ENCODE measurements at places on chromosomes 7 and 10.

- no peak for DNase-seq
Observed at GRCh38 chr10:60932756-60933155, 11.2 kb downstream of the RHOBTB1 start.

DNA sequence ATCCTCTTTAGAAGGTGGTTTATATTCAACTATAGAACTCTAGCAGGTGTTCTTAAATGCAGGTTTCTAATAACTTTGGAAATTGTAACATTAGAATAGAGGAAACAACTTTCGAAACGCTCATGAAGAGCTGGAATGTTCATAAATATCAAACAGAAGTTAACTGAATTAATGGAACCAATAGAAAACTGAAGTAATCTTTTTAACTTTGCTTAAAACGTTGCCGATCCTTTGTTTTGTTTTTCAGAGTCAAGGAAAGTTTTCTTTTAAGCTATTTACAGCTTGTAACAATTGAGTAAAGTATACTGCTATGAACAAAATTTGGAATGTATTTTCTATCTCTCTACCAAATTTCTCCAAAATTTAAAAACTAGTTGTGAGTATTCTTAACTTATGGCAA, 19.0 kb upstream of the CLDN3 start:
- no peak for DNase-seq

- no peak for DNase-seq
Observed at GRCh38 chr10:91006752-91007346, 86.0 kb upstream of the ANKRD1 start.

DNA sequence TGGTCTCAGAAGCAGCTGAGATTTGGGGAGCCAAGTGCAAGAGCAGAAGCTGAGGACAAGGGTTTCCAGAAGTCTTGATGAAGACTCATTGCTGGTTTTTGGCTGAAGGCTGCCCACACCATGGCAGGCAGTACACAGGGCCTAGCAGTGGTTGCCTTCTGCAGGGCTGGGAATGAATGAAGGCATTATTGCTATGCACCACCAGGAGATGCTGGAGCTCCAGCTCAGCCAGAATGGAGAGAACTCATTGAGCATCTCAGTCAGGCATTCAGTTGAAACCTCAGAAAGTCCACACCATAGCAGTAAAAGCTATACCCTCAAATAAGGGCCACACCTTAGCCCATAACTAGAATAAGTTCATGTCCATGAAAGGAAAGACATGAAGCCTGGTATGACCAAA, 190.5 kb downstream of the DPP6 start:
- no peak for DNase-seq

DNA sequence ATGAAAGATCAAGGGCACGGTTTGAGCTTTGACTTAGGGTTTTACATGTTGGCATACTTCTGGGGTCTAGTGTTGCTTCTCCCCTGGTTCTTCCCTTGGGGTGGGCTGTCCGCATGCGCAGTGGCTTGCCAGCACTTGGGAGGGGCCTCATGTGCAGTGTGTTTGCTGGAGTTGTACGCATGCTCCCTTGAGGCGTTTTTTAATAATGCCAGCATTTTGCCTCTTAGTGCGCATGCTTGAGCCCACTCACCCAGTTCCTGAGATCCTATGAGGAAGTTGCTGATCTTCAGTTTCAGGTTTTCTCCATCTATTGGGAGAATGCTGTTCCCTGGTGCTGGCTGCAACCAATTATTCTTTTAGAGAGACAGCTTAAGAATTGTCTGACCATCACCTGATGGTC, 113.4 kb upstream of the GPR141 start:
- DNase-seq: peak; percentile 19

DNA sequence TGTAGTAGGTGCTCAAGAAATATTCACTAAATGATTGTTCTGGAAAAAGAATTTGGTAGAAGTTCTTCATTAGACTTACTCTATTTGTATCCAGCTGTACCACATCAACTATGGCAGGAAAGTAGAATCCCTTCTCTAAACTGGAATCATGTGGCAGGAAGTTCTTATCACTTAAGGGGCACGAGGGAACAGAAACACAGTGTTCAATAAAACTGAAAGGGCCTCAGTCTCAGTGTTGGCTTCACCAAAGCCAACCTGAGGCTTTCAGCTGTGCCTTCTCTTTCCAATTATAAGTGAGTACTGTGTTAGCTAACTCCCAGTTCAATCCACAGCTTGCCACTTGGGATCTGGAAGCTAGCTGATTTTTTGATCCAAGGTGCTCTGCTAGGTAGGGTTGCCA, 257.6 kb upstream of the LRGUK start:
- no peak for DNase-seq

DNA sequence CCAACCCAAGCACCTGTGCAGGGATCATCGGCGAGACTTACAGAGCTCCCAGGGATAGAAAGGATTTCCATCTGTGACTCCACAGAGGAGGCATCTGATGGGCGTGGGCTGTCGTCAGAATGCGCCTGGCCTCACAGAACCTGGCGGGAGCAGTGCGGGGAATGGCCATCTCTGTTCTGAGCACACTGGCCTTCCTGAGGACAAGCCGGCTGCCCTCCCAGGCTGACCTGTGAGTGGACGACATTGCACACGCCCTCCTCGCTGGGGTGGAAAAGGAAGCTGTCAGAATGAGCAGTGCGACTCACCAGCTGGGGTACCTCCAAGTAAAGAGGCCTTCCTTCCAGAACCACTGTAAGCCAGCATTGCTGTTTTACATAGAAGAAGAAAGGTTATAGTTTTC, 234.6 kb upstream of the PITRM1 start:
- no peak for DNase-seq

- no peak for DNase-seq
Observed at GRCh38 chr7:66157060-66157459, 42.4 kb downstream of the CRCP start.

Data from Daoy (cell line).